ELF-1 (cell line): ENCODE measurements at places on chromosomes 3 and 15.

- peak; percentile 58 for DNase-seq
Observed at GRCh38 chr3:184602372-184603150, 41.0 kb downstream of the EPHB3 start.

DNA sequence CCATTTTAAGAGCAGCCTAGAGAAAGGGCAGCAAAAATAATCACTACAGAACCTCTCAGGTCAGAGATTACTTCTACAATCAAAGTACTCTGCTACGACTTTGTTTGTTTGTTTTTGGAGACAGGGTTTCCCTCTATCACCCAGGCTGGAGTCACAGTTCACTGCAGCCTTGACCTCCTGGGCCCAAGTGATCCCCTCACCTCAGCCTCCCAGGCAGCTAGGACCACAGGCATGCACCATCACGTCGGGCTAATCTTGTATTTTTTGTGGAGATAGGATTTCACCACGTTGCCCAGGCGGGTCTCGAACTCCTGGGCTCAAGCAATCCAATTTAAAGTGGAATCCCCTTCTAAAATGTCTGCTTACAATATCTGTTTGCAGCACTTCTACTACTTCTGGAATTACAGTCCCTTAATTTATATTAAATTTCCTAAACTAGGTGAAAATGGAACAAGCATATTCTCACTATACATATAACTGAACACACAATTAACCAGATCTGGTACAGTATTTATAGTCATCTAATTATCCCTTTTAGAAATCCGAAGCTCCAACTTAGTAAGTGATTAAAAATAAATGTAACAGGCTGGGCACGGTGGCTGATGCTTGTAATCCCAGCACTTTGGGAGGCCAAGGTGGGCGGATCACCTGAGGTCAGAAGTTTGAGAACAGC lies 4.4 kb downstream of the UACA start:
- DNase-seq: no peak

DNA sequence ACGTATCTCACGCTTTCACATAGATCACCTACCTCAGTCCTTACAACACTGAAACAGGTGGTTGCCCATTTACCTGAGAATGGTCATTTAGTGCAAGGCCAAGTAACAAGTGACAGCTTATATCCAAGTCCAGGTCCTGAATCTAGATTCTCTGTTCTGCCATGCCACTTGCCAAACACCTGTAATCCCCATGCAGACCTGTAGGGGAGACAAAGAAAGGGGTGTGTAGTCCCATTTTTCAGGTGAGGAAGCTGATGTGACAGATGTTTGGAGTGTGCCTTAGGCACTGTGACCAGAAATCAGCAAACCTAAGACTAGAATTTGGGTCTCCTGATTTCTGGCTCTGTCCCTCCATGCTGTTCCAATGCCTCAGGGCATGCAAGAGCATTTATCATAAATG lies 12.7 kb downstream of the ZNF35 start:
- no peak for DNase-seq

DNA sequence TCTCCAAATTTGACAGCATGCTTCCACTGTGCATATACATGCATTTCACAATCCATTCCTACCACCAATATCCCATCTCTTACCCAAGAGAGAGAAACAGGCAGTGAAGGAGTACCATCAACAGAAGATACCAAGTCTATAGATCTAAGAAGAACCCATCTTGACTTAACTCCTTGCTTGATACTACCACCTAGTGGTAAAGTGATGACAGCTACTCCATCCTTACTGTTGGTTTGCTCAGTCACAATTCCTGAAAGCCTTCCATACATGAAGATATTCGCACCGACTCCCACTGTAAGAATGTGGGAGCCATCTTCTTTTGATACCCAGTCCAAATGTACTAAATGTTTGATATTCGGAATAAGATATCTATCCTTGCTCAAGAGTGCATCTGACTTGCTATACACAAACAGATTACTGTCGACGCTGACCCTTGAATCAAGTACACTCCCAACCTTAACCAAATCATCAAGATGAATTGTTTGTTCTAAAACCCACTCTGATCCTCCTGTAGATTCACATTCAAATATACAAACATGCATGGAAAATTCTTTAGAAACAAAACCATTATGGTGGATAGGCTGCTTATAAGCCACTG lies 123.1 kb downstream of the DMXL2 start:
- DNase-seq: no peak

GRCh38 chr15:28081594-28081993 lies 17.5 kb downstream of the OCA2 start:
- no peak for DNase-seq

DNA sequence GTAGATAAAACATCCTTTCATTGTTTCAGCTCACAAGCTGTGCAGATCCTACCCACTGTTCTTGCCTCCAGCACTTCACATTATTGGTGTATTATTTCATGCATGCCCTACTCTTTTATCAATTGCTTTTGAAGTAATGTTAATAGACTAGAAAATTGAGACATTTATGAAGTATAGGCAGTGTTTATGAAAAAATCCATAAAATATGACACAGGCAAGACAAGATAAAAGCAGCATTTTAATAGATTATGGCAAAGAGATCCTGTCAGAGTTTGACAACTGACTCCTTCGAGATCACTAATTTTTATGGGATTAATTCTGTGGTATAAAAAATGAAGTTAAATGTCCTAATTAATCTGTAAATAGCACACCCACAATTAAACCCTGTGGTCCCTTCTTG lies 217.2 kb upstream of the NANOGP8 start:
- DNase-seq: no peak

DNA sequence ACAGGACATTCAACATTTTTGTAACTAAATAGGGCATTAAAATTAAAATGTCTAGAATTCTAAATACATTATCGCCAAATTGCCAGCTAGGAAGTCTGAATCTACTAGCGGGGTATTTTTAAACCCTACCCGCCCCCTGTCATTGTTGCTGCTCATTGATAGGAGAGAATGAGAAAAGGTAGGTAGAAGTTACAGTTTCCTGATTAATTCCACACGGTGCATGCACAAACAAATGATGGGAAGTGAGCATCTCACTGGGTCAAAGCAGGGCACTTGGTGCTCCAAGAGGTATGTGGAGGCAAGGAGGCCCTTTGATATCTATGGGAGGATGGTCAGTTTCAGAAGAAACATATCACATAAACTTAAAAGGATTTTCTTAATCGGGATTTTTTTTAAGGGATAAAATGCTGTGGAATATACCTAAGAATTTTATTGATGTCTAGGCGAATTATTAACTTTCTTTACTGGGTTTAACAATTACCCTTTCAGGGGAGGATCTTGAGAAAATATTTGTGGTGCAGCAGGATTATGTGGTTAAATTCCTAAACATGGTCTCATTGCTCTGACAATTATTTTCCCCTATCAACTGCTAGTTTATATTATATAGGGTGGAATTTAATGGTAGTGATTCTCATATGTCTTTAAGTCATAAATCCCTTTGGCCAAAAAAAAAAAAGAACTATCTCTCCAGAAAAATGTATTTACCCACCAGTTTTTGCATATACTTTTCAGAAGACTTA lies 236.0 kb upstream of the GOLGA6L4 start:
- DNase-seq: no peak
